ENCODE measurements at places on chromosomes 16 and 17.

DNA sequence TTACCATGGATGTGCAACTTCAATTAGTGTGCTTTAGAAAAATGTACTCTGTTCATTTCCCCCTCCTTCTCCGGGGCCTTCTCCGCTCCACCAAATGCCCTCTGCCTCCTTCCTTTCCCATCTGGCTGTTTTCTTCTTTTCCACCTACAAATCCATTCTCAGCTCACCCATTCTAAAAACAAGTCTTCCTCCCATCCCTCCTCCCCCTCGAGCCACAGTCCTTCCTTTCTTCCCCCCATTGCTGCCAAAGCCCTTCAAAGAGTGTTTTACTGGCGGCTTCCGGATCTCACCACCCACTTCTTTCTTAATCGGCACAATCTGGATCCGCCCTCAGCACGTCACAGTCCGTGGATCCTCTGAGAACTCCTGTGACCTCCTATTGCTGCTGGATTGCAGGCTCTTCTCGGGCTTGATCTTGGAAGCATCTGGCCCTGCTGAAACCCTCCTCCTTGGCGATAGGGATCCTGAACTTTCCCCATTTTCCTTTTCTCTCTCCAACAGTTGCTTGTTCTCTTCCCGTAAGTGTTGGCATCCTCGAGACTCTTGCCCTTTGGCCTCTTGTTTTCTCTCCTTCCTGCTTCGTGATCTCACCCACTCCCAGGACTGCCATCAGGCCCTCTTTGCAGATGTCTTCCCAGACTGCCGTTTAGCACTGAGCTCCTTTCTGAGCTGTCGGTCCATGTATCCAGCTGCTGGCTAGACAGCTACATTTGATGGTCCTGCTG lies 36.0 kb upstream of the FBXO47 start:
- DNase-seq, result peak; percentile 12

DNA sequence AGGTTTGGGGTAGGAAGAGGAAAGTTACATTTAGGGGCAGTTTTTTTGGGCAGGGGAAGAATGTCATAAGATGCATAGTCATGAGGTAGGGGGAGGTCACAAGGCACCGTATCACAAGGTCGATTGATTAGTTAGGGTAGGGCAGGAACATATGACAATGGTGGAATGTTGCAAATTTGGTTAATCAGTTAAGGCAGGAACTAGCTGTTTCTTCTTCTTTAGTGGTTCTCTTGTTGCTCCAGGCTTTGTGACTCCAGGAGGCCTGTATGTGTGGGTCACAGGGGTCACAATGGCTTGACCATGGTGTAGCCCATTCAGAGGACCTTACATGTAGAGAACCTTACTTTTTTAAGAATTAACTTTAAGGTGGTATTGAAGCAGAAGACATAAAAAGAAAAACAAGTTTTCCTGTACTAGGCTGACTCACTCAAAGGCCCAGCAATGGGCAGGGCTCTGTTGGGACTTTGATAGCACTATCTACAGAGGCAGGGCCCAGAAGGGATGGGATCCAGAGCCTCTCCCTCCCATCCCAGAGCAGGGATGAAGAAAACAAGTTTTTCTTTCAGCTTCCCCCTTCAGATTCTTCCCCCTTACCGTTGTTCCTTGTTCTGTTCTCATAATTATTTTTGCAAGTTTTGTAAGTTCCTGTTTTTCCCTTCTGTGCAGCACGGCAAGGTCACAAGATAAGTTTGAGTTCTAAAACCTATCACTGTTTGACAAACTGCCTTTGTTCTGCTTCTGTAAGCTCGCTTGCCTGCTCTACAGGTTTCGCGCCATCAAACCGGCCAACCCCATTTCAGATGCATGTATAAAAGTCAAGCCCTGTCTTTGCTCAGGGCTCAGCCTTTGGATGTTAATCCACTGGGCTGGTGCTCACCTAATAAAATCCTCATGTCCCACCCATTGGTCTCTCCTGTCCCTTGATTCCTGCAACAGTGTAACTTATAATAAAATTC lies 45.8 kb upstream of the ATF7IP2 start:
- no peak for DNase-seq

DNA sequence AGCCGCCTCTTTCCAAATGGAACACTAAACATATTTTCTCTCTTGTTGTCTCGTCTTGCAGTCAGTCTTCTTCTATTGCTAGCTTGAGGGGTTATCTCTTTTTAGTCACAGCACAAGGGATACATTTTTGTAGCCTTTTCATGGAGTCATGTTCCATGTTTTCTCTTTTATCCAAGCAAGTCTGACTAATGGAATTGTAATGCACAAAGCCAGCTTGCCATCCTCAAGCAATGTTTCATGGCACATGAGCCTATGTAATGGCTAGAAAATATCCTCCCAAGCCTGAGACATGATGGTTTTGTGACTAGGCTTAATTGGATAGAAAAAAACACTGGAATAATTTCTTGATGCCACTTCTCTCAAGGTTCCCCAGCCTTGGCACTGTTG lies 414.6 kb upstream of the GOT2 start:
- no peak for DNase-seq

GRCh38 chr16:75687361-75687760 lies 10.6 kb upstream of the CPHXL2 start:
- DNase-seq, result no peak

- no peak for DNase-seq
Observed at GRCh38 chr17:40536295-40537171, 28.7 kb downstream of the CCR7 start.

DNA sequence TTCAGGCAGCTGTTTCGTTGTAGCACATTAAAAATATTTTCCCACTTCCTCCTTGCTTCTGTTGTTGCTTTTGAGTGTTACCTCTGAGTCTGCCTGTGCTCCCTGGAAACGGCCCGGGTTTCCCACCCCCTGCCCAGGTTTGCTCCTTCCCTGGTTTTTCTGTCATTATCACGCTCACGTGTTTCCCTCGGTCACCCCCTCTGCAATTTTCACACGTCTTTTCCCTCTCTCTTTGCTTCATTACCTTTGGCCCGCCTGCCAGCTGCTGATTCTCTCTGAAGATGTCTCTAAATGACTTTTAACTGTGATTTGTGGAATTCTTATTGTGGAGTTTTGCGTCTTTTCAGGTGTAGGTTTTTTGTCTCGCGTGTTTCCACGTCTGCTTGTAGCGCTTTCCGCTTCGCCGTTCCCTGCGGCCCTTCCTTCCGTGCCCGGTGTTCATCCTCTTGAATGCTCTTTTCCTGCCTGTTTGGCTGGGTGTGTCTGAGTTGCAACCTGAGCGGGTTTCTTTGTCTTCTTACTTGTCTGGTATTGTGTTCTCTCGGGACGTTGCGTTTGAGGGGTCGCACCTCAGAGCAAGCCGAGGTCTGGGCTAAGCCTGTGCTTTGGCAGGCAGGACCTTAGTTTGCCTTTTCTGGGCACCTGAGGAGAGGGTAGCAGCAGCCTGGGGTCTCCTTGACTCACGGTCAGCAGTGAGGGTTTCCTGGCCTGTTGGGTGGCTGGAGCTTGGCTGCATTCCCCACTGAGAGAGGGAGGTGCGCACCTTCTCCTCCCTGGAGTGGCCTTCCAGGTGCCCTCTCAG lies 96.3 kb upstream of the ZNF750 start:
- DNase-seq, result no peak

- no peak for DNase-seq
Observed at GRCh38 chr17:80424878-80425765, 10.2 kb downstream of the ENDOV start.
